ENCODE measurements at places on chromosomes 7 and 10.

- DNase-seq = no peak
These were observed 1.7 kb downstream of the PDE1C start for GRCh38 chr7:32068411-32069101.

- no peak for DNase-seq
These were observed 230.9 kb downstream of the ZEB1 start for GRCh38 chr10:31549896-31550295.

DNA sequence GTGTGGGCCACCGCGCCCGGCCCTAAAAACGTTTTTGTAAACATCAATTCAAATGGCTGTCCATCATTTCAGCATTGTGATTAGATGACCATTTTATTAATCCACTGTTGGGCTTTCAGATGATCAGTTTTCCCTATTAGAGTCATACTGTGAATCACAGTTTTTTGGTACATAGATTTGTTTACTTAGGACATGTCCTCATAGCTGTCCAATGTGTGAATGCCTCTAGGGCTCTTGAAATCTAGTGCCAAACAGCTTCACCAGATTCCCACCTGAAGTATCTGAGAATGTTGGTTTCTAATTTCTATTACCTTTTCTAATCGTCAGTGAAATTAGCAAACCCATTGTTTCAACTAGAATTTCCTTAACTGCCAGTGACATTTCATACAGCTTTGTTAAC is 66.8 kb downstream of the UPF2 start:
- DNase-seq = no peak

DNA sequence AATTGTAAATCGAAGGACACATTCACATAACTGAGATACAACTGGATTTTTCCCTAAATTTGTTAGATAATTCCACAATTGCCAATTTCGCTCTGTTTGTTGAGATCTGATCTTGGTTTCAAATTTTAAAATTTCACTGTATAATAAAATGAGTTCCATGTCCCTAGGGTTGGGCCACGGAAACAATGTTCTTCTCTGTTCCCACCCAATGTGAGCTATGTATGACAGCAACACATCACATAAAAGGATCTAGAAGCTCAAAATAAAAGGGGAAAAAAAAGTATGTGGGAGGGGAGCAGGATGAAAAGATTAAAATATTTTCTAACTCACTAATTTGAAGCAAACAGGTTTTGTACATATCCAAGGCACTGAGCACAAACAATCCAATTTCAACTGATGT is 287.8 kb upstream of the MKLN1 start:
- no peak for DNase-seq

GRCh38 chr7:99171731-99172130 is 27.8 kb upstream of the SMURF1 start:
- DNase-seq = no peak
